ENCODE measurements at places on chromosomes 11 and 22.

GRCh38 chr11:34626393-34626792 lies 5.5 kb downstream of the EHF start:
- no peak for DNase-seq

DNA sequence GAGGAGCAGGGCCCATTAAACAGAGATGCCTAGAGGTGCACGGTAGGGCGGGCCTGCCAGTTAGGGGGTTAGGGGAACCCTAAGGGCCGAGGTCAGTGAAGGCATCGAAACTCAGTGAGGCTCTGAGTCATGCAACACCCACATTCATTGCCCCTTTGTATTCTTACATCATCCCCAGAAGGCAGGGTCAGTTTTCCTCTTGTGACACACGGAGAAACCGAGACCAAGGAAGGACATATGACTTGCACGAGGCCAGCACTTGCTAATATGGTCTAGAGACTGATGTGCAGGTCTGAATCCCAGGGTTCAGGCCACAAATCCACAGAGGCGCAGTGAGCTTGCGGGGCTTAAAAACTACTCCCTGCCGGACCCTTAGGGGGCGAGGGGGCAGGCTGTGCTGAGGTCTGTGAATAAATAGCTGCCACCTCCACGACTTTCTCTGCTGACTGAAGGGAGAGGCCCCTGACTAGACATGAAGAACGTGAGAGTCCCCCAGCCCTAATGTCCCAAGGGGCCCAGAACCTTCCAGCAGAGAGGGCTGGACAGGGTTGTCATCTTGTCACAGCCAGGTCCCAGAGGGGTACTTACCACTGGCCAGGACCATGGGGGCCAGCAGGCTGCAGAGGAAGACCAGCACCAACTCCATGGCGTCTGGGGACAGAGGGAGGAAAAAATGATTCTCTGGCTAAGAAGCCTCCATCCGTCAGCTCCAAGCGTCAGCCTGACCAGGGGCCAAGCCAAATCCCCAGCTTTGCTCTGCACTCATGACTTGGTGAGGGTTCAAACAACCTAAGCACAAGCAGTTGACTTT lies 17.8 kb upstream of the FXYD2 start:
- no peak for DNase-seq

GRCh38 chr22:35749808-35750207 lies 32.1 kb downstream of the APOL5 start:
- no peak for DNase-seq

DNA sequence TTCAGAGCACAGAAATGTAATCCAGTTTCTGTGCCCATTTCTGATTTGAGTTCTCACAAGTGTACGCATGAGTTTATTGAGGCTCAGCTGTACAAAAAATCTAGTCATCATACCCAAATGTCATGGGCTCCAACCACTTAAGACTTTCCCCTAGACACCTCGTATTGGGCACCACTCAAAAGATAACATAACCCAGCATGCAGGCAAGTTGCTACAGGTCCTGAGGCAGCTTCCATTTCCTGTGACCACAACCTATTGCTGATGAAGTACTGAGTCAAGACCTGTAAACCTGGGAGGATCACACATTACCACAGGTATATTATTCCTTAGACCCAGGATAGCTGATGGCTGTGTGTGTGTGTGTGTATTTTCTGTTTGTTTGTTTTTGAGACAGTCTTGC lies 95.2 kb downstream of the MRTFA start:
- DNase-seq = no peak

GRCh38 chr22:24697621-24698082 lies 76.9 kb downstream of the PIWIL3 start:
- no peak for DNase-seq

GRCh38 chr11:100003985-100004384 lies 683.1 kb upstream of the ARHGAP42 start:
- DNase-seq = no peak

DNA sequence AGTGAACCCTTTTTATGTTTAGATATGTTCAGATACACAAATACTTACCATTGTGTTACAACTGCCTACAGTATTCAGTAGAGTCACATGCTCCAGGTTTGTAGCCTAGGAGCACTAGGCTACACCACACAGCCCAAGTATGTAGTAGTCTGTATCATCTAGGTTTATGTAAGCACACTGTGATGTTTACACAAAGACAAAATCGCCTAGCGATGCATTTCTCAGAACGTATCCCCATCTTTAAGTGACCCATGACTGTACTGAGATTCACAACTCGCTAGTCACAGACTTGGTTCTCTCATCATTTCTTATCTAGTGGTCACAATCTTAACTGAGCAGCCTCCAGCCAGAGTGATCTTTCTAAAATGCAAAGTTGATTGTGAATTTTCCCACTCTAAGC lies 119.2 kb downstream of the RASSF10 start:
- no peak for DNase-seq

GRCh38 chr11:94171693-94172440 lies 43.2 kb downstream of the PANX1 start:
- peak; percentile 10 for DNase-seq

GRCh38 chr22:39967103-39967829 lies 7.1 kb downstream of the TMA7B start:
- no peak for DNase-seq

DNA sequence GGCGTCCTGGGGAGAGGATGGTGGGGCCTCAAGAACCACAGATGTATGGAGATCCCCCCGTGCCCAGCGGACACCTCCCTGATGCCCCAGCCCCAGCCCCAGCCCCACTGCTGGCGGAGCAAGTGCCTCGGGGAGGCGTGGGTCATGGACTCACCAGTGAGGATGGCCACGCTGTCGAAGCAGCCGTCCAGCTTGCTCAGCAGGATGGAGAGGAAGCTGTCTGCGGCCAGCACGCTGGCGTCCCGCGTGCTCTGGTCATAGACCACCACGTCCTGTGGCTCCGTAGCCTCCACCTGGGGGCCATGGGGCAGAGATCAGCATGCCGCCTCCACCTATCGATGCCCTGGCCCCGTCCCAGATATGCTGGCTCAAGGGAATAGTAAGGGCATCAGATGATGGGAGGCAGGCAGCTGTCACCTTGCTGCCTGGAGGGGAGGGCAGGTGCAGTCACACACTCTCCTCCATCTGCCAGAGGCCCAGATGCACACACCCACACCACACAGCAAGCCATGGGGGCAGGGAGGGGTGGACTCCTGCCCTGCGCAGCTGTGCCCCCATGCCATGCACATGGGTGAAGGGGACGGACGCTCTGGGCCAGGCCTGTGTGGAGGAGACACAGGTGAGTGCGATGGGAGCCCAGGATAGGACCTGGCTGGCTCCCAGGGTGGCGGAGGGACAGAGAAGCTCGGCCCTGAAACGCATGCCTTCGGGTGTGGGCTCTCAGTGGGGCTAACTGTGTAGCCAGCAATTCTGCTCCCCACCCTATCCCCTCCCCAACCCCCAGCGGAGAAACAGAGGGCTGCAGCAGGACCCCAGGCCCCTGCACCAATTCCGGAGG lies 8.2 kb downstream of the DUSP8 start:
- DNase-seq = no peak

DNA sequence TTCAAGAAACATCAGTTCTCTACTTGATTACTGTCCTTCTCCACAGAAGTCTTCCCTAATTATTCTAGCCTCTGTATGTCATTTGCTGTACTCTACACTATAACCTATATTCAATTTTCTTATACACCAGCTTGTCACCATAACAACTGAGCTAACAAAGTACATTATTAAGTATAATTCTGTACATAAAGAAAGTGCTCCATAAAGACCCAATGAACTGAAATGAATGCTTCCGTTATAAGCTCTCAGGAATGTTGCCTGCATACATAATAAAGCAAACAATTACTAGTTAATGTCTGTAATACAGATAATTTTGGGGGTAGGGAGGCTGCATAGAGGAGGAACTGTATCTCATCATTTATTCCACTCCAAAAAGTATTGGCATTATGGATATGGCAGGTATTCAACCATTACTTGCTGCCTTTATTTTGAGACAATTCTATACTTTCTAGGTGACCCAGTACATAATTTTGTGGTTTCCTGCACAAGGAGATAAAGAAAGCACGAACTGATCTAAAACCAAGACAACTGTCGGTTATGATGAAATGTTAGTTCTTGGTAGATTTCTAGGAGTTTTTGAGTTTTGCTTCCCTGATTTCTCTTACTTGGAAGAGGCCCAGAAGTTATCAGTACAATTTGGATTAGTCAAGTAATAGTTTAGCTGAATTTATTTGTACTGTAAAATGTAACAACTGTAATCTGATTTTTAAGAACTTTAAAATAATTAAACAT lies 202.5 kb downstream of the SBF2 start:
- DNase-seq = no peak

DNA sequence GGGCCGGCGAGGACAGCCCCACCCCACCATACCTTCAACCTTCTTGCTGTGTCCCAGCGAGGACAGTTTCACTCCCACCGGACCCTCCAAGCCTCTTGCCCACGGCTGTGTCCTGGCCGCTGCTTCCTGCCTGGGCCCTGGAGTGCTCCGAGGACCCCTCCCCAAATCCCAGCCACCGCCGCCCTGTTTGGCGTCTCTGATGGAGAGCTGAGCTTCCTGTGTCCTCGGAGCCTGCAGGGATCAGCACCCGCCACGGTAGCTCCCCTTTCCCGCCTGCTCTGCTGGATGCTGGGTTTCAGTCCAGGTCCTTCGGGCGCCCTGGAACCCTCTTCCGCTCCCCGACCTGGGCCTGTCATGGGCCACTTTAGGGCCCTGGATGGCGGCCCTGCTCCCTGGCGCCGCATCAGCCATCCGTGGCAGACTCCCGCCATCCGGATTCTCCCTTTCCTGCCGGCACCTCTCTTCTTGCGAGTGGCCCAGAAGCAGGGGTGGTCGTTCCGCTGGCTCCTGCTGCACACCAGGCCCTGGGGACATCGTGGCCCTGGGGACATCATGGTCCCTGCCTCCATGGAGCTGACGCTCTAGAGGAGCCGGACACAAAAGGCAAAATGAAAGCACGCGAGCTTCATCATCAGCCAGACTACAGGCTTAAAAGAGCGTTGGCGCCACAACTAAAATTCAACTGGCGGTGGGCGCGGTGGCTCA lies 34.3 kb upstream of the GAL start:
- DNase-seq = no peak

DNA sequence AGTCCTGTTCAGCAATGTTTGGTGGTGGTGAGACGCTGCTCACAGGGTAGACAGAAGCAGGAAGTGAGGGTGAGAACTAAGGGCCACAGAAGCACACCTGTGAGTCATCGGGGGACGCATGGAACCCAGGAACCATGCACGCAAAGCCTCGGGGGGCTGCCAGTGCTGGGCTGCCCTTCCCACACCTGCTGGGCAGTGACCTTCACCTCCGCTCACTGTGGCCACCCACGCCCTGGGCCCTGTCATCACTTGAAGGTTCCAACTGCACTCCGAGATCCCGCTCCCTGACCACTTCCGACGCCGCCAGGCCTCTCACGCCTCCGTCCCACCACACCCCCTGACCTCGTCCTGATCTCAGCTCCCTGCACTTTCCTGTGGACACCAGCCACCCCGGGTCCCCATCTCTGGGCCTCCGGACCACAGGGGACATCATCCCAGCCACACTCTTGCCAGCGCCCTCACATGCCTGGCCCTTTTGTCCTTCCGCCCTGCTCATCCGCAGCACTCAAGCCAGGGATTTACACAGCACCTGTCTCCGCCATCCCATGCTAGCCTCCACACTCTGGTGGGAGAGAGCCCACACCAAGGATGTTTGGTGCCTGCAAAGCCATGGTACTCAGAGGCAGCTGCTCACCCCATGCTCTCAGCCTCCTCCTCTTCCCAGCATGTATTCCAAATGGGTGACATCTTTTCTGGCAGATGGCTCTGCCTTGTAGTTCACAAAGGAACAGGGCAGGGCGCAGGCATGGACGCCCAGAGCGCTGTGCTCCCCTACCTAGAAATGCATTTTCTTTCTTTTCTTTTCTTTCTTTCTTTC lies 23.1 kb upstream of the ATXN10 start:
- no peak for DNase-seq

DNA sequence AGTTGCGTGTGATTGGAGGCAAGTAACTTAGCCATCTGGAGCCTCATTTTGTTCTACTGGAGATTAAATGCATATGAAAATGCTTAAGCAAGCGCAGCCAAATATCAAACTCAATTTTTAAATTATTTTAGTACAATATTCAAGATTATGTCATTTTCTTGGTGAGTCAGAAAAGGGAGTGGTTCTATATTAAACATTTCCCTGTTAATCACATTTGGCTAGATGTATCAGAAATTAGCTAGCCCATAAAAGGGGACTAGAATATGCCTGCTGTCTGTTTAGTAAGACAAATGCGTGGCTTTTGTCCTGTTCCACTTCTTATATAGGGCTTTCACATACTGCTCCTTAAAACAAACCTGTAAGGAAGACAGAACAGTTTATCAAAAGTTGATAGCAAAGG lies 35.0 kb upstream of the BMAL1 start:
- DNase-seq = no peak

GRCh38 chr22:37638391-37639069 lies 939 bp upstream of the SH3BP1 start:
- DNase-seq = peak; percentile 37

GRCh38 chr11:116460156-116460920 lies 312.4 kb downstream of the BUD13 start:
- DNase-seq = no peak

- no peak for DNase-seq
These were observed 109.5 kb upstream of the DDI1 start for GRCh38 chr11:103926990-103927389.

DNA sequence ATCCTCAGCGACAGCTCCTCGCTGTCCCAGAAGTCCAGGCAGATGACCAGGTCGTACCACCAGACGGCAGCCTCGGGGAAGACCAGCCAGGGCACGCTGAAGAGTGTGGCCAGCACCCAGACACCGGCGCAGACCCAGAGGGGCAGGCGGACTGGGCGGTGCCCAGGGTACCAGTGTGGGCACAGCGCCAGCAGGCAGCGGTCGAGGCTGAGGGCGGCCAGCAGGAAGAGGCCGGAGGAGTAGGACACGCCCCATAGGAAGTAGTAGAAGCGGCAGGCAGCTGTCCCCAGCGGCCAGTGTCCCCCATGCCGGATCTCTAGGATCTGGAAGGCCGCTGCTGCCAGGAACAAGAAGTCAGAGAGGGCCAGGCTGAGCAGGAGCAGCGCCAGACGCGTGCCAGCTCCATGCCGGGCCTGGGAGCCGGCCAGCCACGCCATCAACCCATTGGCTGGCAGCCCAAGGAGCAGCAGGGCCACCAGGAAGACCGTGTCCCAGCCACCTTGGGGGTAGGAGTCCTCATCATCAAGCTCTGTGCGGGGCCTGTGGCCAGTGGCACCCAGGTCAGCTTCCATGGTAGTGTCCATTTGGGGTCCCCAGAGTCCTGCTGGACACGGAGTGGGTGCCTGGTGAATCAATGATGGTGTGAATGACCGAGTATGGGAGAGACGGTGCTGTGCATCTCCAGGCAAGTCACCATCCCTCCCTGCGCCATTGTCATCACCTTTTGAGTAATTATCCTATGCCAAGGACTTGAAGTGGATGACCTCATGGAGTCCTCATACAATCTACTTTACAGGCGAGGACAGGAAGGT lies at the start of gene GPR152:
Gene GPR152 (minus strand): TSS at position 589 of the 812 bp plus-strand sequence. CDS start 5 bp downstream, at position 584.
- DNase-seq = no peak

- DNase-seq = no peak
These were observed 52.7 kb upstream of the CCND1 start for GRCh38 chr11:69588270-69588669.

GRCh38 chr11:90426442-90426841 lies 203.6 kb upstream of the CHORDC1 start:
- no peak for DNase-seq
